ENCODE measurements at places on chromosomes 4 and X.

DNA sequence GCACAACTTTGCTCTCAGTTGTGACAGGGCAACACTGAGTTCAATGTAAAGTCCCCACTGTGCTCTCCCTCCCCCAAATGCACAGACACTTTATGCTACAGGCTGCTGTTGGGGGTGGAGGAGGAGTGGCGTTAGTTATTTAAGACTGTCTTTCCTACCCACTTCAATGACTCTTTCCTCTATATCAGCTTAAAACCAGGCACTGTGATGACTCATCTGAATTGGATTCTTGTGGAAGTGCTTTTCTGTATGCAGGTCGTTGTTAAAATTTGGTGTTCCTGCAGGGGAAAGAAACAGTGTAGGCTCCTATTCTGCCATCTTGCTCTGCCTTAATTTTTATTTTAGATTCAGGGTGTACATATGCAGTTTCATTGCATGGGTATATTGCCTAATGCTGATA is 1157.2 kb upstream of the ADGRL3 start:
- no peak for DNase-seq

DNA sequence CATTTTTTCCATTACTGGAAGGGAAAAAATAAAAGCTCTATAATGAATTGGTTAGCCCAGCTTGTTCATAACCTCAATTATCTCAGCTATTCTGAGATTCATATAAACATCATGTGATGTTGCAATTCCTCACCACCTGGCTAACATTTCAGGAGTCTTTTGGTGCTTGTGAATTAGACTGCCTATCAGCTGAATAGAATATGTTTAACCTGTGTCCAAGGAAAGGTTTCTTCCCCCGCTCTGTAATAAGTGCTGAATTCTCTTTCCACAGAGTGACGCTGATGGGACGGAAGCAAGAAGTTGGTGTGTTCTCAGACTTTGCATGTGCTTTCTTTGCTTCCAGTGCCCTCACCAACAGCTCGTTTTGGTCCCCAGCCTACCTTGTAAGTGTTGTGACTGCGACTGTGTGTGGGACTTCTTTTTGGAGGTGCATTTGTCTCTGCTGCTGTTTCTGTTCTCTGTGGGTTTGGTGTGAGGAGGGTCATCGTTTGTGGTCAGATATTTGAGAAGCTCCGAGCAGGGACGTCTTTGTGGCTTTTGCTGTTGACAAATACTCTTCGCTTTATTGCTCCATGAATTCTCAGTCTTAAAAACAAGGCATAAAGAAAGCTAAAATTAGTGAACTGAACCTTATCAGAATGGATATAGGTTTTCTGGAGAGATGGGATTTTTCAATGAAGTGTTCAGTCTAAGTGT is 61.7 kb downstream of the PPARGC1A start:
- DNase-seq = no peak

- no peak for DNase-seq
These were observed 2.9 kb downstream of the CXCL8 start for GRCh38 chr4:73743281-73743680.

- no peak for DNase-seq
These were observed 49.2 kb upstream of the NAF1 start for GRCh38 chr4:163215896-163216295.

- no peak for DNase-seq
These were observed 6.9 kb downstream of the CXCL10 start for GRCh38 chr4:76016393-76016792.

DNA sequence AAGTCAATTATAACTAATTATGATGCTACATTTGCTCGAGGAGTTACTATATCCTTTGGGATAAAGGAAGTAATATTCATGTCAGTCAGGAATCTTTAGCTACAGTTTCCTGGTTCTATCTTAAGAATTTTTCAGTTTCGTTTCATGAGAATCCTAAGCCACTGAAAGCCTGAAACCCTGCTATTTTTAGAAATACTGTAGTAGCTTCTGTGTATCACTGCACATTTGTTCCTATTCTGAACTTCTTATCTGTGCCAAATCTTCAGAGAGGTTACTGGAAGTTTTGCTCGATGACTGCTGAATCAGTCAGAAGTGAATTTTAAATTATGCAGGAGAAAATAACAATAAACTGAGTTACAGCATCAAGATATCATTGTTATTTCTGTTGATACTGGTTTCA is 249.2 kb downstream of the TENM3 start:
- DNase-seq = no peak

- DNase-seq = no peak
These were observed 109.1 kb downstream of the PTTG2 start for GRCh38 chr4:38069271-38069760.

DNA sequence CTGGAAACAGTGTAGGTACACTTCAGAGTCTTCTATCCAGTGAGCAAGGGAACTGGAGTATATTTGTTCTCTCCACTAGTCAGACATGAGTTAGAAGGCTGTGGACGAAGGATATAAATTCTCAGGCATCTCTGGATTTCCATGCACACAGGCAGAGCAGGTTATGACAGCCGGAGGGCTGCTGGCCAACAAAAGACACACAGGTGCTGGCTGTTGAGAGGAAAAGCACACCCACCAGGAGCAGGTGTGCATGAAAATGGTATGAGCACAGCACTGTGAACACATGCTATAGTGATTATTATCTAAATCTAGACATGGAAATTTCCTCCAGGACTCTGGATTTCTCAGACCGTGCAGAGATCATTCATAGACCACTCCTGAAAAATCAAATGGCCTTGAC is 444.7 kb upstream of the RPS6KA3 start:
- no peak for DNase-seq

DNA sequence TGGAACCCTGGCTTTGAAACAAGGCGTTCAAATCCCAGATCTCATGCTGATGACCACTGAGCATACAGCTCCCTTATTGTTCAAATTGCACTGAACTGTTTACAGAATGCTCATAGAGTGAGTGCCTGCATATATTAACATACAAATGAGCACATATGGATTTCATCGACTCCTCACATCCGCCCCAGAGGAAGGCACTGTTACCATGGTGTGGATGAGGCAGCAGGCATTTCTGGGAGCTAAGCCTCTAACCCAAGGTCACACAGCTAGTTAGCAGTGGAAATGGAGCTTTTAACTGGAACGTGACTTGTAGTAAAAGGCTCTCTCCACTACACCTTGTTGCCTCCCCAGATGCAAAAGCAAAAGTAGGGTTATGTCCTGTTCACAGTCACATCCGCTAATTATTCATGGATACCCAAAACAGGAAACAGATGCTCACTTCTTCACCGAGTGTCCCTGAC is 289.7 kb downstream of the STK32B start:
- no peak for DNase-seq

- no peak for DNase-seq
These were observed 547 bp upstream of the PDGFRA start for GRCh38 chr4:54228546-54228945.

- DNase-seq = no peak
These were observed 183.2 kb upstream of the MAGEE2 start for GRCh38 chrX:75968293-75968692.

- peak; percentile 5 for DNase-seq
These were observed 75.1 kb upstream of the USP9X start for GRCh38 chrX:41009850-41010846.

DNA sequence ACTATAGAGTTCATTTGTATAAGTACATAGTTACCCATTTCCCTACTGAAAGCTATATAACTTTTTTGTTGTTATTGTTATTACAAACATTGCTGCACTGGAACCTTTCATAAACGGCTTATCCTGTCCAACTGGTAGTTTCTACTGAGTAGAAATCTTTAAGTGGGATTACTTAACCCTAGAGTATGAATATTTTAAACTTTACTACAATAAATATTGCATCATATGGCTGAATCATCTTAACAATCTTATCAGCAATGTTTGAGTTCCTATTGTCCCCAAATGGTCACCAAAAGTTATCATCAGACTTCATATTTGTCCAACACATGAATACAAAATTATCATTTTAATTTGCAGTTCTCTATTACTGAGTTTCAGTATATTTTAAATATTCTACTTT is 40.5 kb downstream of the LCORL start:
- DNase-seq = no peak

DNA sequence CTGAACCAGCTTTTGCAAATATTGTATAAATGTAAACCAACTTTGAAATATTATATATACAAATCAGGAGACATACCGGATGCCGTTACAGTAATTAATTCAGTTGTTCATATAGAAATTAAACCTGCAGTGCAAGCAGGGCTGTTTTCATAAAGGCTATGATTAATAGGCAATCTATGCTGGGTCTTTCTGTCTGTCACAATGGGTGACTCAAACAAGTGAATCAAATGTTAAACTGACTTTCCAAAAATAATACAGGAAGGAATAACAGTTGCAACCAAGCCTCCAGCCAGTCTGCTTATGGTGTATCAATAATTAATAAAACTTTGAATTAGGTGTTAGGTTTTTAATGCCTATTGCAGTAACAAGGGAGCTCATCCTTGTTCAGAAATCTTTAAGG is 43.9 kb downstream of the GABRB1 start:
- no peak for DNase-seq

DNA sequence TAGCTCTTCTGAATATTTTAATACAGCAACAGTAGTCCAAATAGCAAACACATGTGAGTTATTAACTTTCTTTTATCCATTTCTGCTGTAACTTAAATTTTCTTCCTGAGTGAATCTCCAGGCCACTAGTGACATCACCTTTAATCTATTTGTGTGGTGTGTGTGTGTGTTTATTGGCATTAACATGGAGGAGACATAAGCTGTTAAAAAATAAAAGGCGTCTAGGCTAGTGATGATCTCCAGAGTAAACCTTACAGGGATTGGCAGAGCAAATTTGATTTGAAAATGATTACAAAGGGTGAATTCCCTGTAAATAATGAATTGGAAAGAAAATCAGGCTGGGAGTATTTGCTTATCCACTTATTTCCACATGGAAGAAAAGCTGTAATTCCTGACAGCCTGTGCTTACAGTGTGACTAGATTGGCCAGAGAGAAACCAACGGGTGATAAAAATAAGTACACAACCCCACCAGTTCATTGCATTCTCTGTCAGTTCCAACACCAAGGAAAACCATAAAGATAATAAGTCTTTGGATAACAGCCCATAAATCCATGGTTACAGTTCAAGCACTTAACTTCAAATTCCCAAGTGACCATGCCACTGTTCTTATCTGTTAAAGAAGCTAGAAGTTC is 186.1 kb downstream of the ENOX2 start:
- no peak for DNase-seq

DNA sequence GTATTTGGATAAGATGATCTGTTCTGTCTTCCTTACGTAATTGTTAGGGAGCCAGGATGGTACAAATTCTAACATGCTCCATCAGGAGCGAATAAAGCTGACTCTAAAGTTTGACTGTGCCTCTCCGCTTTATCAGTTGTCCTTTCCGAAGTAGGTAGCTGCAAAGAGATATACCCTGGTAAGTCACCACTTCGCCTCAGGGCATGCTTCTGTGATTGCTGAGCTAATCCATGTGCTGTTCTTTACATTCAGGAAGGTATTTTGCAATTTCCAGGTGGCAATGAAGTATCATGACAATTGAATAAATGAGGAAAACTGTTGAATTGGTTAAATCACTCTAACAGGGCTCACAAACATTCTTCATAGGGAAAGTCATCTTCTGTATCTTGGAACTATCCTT is 38.9 kb downstream of the KIT start:
- no peak for DNase-seq

DNA sequence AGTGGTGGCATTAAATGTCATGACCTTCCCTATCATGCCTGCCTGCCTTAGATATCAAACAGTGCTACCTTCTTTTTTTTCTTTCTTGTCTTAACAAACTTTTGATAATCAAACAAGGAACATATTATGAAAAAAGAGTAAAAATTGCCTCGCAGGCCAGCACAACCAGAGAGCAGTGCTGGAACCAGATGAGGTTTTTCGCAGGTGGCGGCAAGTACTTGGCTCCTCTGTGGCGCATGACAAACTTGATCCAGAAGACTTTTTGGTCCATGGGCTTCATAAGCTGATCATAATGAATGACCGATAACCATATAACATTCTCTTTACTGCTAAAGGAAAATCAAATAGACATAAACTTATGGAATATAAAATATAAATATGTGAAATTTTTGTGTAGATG is 61.8 kb downstream of the UGT2B10 start:
- DNase-seq = no peak

GRCh38 chrX:135981010-135981409 is 4.2 kb upstream of the SLC9A6 start:
- no peak for DNase-seq

DNA sequence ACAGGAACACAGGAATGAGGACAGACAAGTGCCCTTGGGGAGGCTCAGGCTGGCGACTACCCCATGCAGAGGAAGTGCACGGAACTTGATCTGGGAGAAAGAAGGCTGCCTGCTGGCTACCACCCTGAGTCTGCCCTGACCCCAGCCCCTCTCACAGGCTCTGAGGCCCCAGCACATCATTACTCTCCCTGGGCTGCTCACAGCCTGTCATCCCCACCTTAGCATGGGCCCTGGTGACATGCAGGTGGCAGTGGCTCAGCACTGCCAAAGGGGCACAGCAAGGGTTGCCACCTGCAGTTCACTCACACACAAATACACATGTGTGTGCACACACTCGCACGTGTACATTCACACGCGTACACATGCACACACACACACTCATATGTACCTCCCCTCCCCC is 26.1 kb upstream of the MAMLD1 start:
- no peak for DNase-seq

DNA sequence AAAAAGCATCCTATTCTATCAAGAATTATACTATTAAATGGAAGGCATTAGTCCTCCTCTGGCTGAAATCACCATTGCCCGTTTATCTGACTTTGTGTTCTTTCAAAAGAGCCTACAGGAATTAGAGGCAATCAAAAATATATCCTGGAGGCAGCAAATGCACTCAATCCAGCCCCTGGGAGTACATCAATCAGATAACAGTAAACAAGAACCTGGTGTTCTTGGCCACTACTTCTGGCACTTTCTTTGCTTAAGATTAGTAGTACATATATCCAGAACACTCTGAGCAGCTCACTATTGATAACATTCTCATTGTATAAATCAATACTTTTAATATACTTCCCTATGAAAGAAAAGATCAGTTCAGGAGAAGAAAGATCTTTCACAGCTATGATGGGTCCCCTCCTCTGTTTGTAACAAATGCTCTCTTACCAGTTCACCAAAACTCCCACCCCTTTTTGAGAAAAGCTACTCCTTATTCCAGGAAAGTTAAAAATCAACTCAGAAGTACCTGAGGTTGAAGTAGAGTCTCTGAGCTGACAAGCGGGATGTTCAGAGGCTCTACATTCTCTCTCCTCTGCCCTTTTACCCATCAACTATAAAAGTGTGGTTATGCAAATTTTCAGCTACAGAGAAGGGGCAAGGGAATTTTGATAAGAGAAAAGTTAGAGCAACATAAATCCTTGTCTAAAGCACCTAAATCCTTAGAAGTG is 176.0 kb downstream of the COX18 start:
- no peak for DNase-seq

GRCh38 chr4:156799121-156799589 is 172.4 kb downstream of the PDGFC start:
- DNase-seq = no peak

GRCh38 chr4:46937493-46937892 is 28.4 kb upstream of the COX7B2 start:
- no peak for DNase-seq

GRCh38 chr4:13966231-13967195 is 339.0 kb upstream of the BOD1L1 start:
- no peak for DNase-seq

Data from activated CD8-positive, alpha-beta memory T cell treated with anti-CD3 and anti-CD28 coated beads for 1 hour (primary cell).